ENCODE measurements at places on chromosomes 16 and 17.

- DNase-seq = no peak
Measured at GRCh38 chr16:4373356-4373908, 1.8 kb downstream of the VASN start.

GRCh38 chr17:13182450-13182849, 164.6 kb upstream of the ELAC2 start:
- DNase-seq = no peak

DNA sequence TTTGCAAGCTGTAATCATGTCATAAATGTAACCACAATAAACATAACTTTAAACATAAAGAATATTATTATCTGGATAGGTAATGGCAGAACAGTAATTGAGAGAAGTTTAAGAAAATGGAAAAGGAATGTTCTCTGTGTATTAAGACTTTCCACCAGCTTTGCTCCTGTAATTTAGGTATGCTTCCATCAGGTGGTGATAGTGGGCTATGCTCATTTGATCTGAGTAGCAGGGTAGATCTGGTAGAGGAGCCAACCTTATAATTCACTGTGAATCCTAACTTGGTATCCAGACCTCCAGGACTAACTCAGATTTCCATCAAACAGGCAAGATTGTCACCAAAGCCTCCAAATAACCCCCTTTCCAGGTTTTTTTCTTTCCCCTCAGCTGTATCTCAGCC, 137.9 kb upstream of the ZKSCAN2 start:
- no peak for DNase-seq

GRCh38 chr16:58511933-58512815, 3.1 kb upstream of the SETD6 start:
- DNase-seq = peak; percentile 89

DNA sequence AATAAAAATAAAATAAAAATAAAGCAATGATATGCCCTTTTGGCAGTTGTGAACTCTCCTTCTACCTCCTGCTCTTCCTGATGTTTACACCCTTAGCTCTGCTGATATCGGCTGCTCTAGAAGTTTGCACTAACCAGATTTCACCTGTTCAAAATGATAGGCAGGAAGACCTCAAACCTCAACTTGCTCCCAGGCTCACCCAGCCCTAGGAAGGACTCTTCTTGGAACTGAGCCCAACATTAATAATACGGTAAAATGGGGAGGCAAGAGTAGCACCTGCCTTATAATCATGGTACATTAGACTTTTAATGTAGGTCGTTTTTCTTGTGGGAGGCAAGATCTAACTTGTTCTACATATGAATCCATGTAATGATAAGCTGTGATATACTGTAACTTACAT, 61.2 kb upstream of the MED13 start:
- DNase-seq = no peak

- DNase-seq = no peak
Measured at GRCh38 chr16:716200-716568, 1.3 kb downstream of the METRN start.

DNA sequence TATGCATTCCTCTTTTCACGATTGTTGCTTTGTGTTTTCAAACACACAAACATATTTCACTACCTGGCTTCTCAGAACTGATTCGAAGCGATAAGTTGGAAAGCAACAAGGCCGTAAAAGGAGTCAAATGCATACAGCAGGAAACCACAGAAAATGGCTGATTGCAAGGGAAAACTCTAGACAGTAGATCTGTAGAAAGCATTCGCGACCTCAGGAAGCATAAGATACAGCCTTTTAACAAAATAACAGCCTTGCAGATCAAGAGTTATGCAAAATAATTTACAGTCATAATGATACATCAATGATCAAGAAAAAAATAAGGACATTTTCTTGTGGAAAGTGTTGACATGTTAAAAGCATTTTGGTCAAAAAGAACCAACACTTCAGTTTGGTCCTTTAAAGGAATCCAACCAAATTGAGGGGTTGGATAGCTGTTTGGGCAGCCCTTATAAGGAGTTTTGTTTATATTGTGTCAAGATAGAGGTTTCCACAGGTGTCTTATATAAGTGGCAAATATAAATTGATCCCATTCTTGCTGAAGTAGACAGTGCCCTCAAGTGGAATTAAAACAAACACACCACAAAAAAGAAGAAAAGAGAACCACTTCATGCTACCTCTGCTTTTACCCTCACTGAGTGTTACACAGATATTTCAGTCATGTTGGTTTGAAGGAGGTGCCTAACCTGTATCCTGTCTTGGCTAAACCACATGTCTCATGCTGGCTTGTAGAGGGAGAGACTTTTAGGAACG, 5.5 kb downstream of the CYLD start:
- peak; percentile 36 for DNase-seq

GRCh38 chr16:23384878-23385277, 68.1 kb downstream of the COG7 start:
- no peak for DNase-seq

DNA sequence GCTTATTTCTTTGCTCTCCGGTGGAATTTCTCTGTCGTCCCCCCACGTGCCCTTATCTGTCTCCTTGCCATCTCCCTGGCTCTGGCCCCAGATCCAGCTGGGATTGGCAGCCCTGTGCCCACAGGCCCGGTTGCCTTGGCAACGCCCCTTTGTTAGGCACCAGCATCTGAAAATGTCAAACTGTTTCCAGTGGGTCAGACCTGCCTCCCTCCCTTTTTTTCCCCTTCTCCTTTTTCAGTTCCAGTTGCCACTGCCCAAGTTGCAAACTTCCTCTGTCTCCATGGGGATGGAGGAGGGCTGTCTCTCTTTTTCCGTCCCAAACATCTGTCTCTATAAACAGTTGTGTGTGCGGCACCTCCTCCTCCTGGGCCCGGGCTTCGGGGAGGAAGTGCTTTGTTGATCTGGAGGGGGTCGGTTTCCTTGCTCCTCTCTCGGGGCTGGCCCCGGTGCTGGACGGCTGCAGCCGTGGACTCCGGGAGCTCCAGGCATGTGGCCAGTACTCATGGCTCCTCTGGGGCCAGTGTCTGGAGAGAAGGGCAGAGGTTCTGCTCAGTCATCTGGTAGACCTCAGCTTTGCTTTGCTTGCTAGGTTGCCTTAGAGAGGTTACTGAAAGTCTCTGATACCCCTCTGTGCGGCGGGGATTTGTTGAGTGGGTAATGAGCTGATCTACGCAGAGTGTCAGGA, 35.3 kb downstream of the SOCS3 start:
- DNase-seq = peak; percentile 58

GRCh38 chr17:4827399-4827798, 5.7 kb upstream of the MINK1 start:
- no peak for DNase-seq

- no peak for DNase-seq
Measured at GRCh38 chr17:56710986-56711385, 117.5 kb downstream of the NOG start.

- DNase-seq = no peak
Measured at GRCh38 chr16:67672306-67672705, 5.7 kb downstream of the C16orf86 start.

DNA sequence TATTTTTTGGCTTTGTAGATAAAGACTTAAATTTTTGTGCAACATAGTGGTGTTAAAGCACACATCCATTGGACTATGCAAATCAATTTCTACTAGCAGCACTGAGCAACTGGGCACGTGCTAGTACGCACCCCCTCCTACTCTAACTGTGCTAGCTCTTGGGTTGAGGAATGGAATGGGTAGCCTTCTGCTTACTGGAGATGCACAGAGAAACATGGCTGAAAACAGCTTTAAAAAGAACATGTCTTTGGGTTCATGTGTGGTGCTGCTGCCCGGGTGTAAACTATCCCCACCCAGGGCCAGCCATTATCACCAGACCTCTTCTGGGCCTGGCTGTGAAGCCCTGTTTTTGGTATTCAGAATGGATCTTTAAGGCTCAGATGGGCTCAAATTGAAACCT, 7.3 kb downstream of the ESRP2 start:
- DNase-seq = no peak
